Anterior cingulate cortex (tissue), 58 donors: ENCODE measurements at places on chromosomes 7 and 10.

DNA sequence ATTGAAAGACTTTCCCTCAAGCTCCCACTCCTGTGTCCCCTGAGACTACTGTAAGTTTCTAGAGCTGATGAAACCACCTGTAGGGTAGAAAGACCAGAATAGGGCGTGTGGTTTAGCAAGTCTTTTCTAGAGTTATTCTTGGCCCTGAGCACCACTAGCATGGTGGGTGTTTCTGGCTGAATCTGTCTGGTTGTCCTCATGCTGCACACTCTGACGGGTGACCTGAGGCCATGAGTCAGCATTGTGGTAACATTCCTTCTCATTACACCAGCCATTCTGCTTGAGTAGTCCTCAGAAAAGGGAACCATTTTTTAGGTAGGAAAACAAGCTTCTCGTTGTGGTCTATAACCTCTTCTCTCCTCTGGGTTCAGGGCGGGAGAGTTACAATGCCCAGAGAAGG is 250.3 kb downstream of the SNX13 start:
- no peak for DNase-seq

GRCh38 chr10:51459476-51459875 is 239.9 kb downstream of the CSTF2T start:
- no peak for DNase-seq

DNA sequence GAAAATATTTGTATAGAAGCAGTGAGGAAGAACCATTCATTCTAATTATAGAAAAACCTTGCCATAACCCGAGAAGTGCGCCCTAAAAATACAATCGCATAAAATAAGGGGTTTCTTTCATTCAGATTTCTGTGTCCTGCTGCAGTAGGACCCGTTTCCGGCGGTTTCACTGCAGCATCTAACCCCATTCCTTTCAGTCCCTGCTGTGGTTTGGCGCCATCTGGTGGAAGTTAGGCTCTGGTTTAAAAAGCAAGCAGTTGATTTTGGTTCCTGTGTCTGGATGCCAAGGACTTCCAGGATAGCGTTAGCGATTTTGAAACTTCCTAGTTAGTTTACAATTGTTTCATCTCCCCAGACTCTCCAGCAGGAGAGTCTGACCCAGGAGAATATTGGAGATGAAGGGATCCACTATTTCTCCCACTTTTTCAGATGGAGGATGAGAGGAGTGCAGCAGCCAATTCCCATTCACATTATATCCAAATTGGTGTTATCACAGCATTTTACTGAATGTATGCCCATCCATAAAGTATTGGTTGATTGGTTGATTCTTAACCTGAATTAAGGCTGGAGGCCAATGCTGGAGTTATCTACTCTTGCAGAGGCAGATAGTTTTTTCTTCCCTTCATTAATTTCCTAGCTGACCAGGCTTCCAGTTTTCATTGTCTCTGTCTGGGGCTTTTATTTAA is 128.8 kb upstream of the CACNA2D1 start:
- peak; percentile 86 for DNase-seq

DNA sequence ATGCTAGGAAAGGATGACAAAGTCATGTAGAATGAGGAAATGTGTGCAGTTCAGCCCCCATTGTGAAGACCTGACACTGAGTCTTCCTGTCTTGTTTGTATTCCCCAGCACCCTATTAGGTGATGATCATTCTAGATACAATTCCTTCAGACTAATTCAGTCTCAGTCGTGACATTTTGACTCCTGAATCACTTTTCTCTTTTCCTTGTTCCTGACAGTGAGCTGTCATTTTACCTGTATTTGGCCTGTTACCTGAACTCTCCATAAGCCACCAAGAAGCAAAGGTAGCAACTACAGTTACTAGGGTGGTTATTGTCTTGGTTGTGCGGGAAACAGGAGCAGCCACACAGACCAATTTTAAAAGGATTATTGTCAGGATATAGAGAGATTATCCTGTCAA is 111.4 kb upstream of the TAC1 start:
- no peak for DNase-seq

DNA sequence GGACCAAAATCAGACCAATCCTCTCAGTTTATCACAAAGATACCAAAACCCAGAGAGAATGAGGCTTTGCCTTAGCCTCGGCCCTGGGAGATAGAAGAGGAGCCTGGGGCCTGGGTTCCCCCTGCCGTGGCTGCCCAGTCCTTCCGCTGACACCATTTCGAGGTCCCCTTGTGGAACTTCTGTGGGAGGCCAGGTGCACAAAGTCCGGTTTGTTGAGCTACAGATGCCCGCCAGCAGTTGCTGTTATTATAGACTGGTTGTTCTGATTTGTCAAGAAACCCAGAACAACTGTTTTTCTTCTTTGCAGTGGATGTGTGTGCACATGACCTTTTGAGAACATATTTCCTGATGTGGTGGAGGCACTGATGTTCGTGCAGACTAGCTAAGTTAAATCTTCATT is 47.6 kb downstream of the CUX1 start:
- no peak for DNase-seq

DNA sequence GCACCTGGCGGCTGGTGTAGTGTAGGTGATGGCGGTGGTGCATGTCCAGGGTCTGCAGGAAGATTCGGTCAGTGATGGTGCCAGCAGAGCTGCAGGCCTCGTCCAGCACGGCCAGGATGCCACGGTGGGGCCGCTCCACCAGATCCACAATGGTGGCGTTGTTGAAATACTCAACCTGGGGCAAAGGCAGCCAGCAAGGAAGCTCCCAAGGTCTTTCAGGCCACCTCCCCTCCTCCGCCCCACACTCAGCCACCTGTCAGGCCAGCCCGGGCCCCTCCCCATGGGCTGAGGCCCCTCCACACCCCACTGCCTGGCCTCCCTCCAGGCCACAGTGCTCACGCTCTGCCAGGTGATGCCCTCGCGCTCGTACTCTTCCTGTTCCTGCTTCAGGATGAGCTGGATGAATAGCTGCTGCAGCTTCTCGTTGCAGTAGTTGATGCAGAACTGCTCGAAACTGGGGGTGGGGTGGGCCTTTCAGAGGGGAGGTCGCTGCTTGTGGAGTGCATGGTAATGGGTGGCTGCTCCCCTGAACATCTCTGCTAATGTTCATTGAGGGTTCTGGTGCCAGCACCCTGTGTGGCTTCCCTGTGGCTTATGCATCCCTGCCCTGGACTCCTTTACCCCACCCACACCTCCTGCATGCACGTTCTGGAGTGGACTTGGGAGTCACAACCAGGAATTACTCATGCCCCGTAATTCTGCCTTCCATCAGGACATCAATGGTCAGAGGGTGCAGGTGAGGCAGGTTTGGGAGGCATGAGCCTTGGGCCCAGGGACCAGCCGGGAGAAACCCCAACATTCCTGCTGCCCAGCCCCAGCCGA is 8.9 kb downstream of the MYO1G start:
- DNase-seq, result no peak

- no peak for DNase-seq
Observed at GRCh38 chr10:98427011-98427515, 12.1 kb upstream of the PYROXD2 start.

- DNase-seq, result no peak
Observed at GRCh38 chr7:45625067-45625466, 50.9 kb downstream of the ADCY1 start.

DNA sequence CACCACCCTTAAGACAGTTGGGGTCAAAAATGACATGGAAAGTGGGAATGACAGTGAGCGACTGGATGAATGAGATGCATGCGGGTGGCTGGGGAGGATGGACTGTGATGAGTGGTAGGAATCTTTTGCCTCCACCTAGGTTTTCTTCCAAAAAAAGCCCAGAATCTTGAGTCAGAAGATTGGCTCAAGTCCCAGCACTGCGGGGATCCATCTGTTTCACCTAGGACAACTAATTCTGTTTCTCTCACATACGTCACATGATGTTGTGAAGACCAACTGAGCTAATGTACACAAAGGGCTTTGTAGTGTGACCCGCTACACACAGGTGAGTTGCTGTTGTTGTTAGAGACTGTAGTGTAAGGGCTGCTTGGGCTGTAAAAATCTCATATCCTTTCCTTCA is 58.5 kb upstream of the SLC35B4 start:
- no peak for DNase-seq

DNA sequence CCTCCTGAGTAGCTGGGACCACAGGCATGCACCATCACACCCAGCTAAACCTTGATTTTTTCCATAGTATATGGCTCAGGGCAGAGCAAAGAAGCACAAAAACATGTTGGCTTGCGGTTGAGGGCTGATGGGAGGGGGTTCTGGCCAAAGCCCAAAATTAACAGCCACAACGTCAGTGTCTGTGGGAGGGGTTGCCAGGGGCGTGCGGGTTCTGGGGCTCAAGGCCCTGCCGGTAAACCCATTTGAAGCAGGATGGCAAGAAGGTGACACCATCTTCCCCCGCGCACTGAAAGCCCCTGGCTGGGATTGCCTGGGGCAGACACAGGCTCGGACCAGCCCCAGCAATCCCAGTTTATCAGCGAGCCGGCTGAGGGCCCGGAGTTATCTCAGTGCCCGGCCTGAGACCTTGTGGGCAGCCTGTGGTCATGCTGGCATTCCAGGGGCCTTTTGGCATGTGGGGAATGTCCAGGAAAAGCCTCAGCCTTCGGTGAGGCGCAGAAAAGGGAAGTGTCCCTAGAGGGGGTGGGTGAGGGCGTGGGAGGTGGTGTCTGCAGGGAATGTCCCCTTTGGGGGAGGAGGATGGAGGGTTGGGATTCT is 167.7 kb upstream of the TNRC18 start:
- no peak for DNase-seq

DNA sequence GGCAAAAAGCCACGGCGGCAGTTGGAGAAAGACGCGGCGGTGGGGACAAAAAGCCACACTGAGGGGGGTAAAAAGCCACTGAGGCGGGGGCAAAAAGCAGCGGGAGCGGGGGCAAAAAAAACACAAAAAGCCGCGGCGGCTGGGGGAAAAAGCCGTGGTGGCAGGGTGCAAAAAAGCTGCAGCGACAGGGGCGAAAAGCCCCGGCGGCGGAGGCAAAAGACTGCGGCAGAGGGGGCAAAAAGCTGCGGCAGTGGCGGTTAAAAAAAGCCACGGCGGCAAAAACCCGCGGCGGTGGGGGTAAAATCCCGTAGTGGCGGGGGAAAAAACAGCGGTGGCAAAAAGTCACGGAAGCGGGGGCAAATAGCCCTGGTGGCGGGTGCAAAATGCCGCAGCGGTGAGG is 527.3 kb downstream of the ZNF33B start:
- DNase-seq, result no peak
